ENCODE measurements at places on chromosomes 1 and 21. TPM values are rescaled to one million over a fixed set of nuclear protein-coding genes. Genes with fewer than 3 reads are reported as not detected.

Gene CAPN9
- total RNA-seq, result 4.2 TPM

Gene NBPF6
- total RNA-seq, result not detected

DNA sequence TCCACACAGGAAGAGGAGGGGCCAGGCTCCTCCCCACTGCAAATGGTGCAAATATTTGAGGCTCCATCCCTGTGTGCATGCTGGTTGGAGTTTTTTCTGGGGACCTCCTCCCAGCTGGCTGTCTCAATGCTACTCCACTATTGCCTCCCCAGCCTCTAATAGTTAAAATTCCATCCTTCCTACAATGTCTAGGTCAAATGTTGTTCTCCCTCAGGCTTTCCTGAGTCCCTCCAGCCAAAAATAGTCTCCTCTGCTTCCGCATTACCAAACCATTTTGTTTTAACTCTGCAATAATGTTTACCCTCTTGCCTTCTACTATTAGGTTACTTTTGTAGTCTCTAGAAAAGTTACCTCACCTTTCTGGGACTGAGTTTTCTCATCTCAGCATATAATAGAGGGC lies 29.6 kb upstream of the FMO1 start:
- no peak for DNase-seq

GRCh38 chr1:160925652-160926244 lies 28.9 kb downstream of the ITLN2 start:
- no peak for DNase-seq

GRCh38 chr1:220521778-220522177 lies 6.2 kb upstream of the MARK1 start:
- DNase-seq, result no peak

DNA sequence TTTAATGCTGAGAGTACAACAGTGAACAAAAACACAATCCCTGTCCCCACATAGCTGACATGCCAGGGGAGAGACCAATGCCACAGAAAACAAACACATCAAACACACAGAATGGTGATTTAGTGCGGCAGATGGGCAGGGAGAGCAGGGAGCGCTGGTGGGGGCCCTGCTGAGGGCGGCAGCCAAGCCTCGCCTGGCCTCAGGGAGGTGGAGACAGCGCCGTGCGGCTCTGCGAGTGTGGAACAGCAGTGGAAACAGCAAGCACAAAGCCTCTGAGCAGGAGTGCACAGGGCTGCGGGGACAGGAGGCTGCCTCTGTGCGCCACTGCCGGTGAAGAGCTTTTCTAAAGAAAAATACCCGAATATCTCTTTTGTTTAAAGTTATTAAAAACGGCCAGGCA lies 17.0 kb downstream of the MCM3AP start:
- DNase-seq, result no peak

- no peak for DNase-seq
Measured at GRCh38 chr1:203425663-203425975, 50.0 kb upstream of the PRELP start.

DNA sequence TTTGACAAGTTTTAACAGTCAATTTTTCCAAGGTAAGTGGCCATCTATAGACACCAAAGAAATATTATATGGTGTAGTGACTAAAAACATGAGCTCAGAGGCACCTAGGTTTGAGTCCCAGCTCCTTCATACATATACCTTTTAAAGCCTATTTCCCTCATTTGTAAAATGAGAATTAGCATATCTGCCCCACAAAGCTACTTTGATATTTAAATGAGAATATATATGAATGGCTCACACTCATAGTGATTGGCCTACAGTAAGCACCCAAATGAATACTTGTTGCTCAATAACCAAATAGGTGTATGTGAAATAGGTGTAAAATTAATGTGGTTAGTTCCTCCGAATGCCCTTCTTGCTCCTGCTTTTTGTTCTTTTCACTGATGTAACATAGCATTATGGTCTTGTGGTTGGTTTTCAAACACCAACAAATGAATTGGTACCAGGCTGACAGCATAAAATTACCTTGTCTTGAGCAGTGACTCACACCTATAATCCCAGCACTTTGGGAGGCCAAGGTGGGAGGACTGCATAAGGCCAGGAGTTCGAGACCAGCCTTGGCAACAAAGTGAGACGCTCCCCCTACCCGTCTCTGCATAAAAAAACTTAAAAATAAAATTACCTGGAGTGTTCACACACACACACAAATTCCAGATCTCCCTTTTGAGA lies 25.3 kb downstream of the CNIH4 start:
- no peak for DNase-seq

- DNase-seq, result no peak
Measured at GRCh38 chr1:39216771-39217170, 12.3 kb downstream of the MACF1 start.

DNA sequence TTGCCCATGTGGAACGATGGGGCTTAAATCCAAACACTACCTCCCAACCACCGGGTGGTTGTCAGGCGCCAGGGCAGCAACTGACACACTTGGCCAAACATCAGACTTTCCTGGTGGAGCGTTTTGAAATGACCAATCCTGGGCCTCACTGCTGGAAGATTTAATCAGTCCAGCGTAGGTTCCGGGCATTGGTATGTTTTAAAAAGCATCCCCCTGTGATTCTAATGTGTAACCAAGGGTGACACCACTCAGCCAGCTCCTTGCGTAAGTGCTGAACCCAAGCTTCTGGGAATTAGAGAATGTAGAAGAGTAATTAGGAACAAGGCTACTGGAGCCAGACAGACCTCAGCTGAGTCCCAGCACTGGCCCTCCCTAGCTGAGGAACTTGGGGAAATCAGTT lies 44.8 kb upstream of the KAZN start:
- DNase-seq, result no peak

DNA sequence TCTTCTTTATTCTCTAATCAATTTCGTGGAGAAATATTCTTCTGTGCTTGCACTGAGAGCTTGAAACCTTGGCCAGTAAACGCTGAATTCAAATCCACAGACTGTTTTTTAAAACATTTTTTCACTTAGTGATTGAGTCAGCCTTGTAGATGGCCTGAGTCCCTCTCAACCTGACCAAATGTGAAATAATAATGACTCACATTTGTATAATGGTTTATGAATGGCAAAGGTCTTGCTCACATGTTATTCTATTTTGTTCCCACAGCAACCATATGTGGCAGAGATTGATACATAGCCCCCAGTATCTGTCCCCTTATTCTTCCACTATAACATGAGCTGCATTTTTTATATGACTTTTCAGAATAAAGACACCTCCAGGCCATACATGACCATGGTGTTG lies 47.8 kb upstream of the CCDC190 start:
- DNase-seq, result no peak

GRCh38 chr1:14568716-14569355 lies 29.6 kb upstream of the KAZN start:
- DNase-seq, result no peak

- DNase-seq, result no peak
Measured at GRCh38 chr1:209732725-209733124, 23.1 kb upstream of the TRAF3IP3 start.

GRCh38 chr21:33136847-33137502 lies 67.0 kb downstream of the OLIG1 start:
- no peak for DNase-seq

DNA sequence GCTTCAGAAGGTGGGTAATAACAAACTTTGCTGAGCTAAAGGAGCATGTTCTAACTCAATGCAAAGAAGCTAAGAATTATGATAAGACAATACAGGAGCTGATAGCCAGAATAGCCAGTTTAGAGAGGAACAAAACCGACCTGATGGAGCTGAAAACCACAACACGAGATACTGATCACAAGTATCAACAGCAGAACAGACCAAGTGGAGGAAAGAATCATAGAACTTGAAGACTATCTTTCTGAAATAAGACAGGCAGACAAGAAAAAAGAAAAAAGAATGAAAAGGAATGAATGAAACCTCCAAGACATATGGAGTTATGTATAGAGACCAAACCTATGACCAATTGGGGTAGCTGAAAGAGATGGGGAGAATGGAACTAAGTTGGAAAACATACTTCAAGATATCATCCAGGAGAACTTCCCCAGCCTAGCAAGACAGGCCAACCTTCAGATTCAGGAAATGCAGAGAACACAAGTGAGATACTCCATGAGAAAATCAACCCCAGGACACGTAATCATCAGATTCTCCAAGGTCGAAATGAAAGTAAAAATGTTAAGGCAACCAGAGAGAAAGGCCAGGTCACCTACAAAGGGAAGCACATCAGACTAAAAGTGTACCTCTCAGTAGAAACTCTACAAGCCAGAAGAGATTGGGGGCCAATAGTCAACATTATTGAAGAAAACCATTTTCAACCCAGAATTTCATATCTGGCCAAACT lies 20.5 kb downstream of the CD84 start:
- DNase-seq, result no peak
